ENCODE measurements at places on chromosomes 6 and 20. TPM values are rescaled to one million over a fixed set of nuclear protein-coding genes. Genes with fewer than 3 reads are reported as not detected.

DNA sequence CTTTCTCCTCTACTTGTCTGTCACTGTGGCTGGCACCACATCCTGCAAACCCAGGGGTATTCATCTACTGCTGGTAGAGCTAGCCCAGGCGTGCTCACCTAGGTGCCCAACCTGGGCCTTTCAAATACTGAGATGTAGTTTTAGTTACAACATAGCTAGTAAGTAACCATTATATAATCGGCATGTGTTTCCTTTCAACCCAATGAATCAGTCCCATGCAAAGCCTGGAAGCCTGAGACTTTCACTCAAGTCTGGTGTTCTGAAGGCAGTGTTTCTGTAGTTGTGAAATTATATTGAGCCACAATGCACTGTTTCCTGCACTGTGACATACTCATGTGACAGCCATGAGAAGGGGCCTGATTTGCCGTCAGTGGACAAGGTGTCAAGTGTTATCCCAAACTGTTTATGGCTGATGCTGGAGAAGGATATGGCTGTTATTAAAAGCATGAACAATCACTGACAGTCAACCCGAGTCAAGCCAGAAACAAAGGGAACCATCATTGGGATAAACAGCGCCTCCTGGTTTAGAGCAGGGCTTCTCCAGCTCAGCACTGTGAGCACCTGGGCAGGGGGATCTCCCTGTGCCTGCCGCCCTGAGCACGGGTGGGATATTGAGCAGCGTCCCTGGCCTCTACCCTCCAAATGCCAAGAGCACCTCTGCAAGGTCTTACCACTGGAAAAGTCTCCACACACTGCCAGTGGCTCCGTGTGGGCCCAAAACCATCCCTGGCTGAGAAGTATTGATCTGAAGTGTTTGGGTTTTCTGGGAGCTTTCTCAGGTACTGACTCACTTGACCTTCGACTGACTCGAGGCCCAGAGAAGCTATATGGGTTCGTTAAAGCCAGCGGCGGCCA, 1.6 kb downstream of the PSMA7 start:
- DNase-seq, result no peak

The CAPN11 gene
- total RNA-seq, result 0.06 TPM

GRCh38 chr20:37991157-37991866, 41.9 kb downstream of the TTI1 start:
- DNase-seq, result no peak

GRCh38 chr20:2708073-2708415, 15.5 kb downstream of the EBF4 start:
- DNase-seq, result no peak

DNA sequence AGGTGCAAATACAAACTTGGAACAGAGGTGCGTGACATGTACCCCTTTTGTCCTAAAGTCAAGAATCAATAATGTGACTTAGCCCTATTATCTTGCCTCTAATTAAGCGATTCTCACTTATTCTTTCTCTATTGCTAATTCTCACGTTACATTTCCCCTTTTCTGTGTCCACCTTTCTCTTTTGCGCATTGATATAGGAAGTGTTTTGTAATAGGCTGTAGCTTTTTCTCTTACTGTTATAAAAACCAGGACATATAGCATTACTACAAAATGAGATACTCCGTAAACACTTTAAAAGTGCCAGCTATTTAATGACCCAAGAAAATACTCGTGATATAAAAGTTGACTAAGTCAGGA, 669 bp upstream of the TMEM30A start:
- no peak for DNase-seq

- DNase-seq, result no peak
These were observed 41.3 kb downstream of the PANK2 start for GRCh38 chr20:3930265-3931206.

The PBOV1 gene
- not detected for total RNA-seq

The MROH8 gene
- 4.0 TPM for total RNA-seq

The NNAT gene
- total RNA-seq, result 0.26 TPM

GRCh38 chr20:54650052-54650719, 174.8 kb downstream of the DOK5 start:
- DNase-seq, result no peak

GRCh38 chr6:157181649-157182048, 141.7 kb downstream of the TMEM242 start:
- DNase-seq, result no peak

The LST1 gene
- not detected for total RNA-seq

DNA sequence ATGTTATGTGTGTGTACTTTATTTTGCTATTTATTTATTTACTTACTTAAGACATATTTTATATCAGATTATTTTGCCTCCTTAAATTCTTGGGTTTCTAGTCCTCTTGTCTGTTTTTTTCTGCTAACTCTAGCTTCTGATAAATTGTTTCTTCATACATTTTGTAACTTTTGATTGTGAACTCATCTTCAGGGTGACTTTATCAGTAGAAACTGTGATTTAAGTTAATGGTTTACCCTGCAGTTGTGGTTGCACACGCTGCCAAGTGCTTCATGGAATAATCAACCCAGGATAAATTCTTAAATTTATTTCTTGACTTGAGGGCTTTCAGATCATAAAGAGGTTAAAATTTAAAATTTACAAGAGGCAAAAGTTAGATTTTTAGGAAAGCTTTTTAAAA, 173.3 kb downstream of the CENPW start:
- no peak for DNase-seq

The CLIC5 gene
- total RNA-seq, result not detected
